Activated naive CD4-positive, alpha-beta T cell treated with anti-CD3 and anti-CD28 coated beads, Interleukin-2, amount 10 ng/mL, durations not matched to agents 7 days and 5 days (primary cell): ENCODE measurements at places on chromosomes 7 and 10.

DNA sequence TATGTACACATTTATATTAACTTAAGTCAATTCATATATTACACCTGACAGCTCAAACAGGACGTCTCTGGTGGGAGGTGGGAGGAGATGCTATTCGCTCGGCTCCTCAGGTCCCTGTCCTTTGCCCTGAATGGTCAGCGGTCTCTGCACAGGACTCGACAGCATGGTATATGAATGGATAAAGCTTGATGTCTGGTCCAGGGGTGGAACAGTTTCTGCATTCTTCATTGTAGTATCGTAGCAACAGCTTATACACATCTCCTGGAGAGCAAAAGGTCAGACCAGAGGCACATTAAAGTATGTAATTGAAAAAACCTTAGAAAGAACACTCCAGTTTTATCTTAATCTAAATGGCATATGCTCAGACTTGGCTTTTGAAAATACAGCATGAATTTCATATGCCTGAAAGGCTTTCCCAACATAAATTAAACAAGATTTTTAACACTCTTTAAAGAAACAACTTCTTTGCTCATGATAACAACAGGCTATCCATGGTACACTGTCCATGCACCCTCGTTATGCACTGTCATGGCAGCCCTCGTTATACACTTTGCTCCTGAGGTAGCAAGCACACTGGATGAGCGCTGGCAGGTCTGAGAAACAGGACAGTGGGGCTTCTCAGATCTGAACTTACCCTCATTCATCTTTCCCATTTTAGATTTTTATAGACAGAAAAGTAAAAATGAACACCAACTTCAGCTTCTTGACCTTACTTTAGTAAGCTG is 57.3 kb upstream of the OGDHL start:
- no peak for DNase-seq

GRCh38 chr10:3009341-3009740 is 58.0 kb upstream of the PFKP start:
- DNase-seq = no peak

DNA sequence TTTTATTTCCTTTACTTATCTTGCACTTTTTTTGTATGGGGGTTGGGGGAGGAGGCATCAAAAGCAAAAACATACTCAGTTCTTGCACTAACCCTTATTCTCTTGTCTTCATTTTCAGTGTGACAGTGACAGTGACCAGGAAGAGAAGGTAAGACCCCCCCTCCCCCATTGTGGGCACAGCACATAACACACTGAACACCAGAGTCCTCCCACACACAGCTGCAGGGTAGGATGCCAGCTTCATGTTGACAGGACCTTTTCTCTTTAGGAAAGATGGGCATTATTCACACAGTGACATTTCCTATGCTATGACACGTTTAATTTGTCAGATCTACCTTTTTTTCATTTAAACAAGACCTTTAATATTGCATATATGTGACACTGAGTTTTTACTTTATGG is 696.3 kb upstream of the GALNT17 start:
- no peak for DNase-seq

GRCh38 chr10:94085288-94085687 is 91.6 kb downstream of the PLCE1 start:
- no peak for DNase-seq

DNA sequence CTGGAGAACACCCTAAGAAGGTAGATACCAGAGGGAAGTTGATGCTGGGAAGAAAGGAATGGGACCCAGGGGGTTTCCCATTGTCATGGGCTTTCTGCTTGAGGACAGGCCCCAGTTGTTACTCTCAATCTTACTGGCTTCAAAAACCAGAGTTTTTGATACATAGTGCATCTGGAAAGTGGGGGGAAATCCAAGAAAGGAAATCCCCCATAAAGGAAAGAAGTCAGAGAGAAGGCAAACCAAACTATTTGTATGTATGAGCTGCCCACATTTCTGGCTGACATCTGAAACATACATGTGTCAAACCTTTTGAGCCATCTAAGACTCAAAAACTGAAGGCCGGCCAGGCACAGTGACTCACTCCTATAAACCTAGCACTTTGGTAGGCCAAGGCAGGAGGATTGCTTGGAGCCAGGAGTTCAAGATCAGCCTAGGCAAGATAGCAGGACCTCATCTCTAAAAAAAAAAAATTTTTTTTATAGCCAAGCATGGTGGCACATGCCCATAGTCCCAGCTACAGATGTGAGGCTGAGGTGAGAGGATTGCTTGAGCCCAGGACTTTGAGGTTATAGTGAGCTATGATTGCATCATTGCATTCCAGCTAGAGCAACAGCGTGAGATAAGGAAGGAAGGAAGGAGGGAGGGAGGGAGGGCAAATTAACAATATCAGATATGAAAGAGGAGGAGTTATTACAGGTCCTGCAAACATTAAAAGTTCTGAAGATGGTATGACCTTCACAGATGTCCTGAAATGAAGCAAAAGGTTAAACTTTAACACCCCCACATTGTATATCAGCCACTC is 6.7 kb upstream of the COA1 start:
- DNase-seq = no peak

DNA sequence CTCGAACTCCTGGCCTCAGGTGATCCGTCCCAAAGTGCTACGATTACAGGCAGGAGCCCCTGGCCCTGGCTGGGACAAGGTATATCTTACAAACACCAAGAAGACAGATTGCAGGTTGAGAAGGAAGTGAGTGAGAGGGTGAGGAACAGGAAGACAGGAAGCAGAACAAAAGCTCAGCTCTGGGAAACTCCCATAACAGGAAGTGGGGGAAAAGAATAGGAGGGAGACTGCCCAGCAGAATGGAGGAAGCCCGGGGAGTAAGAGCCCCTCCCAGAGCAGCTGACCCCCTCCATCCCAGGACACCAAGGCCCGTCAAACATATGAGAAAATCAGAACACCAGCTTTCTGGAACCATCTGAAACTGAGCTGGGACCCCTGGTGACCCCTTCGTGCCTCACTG is 2.9 kb downstream of the TECPR1 start:
- DNase-seq = no peak

DNA sequence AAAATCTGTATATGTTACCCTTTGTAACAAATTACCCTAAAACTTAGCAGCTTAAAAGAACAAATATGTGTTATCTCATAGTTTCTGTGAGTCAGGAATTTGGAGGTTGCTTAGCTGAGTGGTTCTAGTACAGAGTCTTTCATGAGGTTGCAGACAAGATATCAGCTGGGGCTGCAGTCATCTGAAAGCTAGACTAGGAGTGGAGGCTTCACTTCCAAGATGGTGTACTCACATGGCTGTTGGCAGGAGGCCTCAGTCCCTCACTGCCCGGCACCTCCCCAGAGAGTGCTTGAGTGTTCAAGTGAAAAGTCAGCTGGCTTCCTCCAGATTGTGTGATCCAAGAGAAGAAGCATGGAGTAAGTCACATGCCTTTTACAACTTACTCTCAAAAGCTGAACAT is 16.9 kb upstream of the GGCT start:
- no peak for DNase-seq

- no peak for DNase-seq
Observed at GRCh38 chr7:1758028-1758858, 88.2 kb downstream of the ELFN1 start.

DNA sequence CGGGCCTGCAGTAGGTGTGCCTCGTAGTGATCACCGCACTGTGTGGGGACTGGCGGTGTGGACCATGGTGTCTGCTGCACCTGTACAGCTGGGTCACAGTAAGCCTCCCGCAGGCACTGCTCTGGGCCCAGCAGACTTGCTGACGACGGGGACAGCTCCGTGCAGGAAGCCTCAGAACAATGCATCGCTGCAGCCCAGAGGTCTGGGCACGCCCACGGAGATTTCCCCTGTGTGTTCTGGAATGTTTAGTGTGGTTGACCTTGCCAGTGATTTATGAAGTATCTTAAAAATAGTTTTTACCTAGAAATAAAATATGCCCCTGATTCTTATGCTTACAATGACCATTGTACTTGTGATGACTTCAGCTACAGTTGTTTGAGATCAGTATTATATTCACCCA is 59.1 kb upstream of the ZNF32 start:
- no peak for DNase-seq

- no peak for DNase-seq
Observed at GRCh38 chr7:44218418-44219201, 17.8 kb downstream of the YKT6 start.

- no peak for DNase-seq
Observed at GRCh38 chr7:27163288-27164044, 1.9 kb downstream of the HOXA9 start.

DNA sequence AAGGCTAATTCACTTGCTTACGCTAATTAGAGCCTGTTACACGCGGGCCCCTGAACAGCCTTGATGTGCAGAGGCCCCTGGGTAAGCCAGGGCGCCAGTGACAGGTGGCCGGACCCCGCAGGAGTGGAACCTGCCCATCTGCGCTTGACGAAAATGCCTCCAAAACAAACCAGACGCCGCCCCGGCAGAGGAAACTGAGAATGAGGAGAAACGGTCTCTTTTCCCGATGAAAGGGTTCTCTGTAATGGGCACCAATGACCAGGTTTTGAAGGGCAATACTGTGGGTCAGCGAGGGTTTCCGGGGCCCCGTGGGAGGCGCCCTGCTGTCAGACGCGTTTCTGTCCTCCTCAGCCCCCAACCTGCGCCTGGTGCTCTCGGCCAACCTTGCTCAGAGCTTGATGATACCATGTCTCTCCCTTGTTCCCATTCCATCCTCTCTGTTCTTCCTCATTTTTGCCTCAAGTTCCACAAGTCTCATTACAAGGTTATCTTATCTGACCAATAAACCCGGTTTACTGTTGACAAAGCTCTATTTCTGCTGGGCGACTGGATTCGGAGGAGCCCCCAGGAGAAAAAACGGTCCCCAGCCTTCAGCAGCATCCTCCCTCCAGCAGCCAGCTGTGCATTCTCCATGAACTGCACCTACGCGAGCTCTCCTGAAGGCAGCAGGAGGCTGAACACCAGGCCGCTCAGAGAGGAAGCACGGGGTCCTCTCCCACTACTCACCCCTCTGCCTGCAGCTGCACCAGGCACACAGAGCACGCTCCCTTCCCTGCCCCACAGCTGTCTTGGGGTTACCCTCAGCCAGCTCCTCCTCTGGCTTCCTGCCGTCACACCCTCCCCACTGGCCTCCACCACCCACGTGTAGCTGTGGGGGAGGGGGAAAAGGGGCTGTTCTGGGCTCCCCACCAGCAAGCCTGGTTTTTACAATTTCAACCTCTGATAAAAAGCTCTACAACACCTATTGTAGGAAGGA is 202.0 kb downstream of the MAD1L1 start:
- DNase-seq = peak; percentile 45

DNA sequence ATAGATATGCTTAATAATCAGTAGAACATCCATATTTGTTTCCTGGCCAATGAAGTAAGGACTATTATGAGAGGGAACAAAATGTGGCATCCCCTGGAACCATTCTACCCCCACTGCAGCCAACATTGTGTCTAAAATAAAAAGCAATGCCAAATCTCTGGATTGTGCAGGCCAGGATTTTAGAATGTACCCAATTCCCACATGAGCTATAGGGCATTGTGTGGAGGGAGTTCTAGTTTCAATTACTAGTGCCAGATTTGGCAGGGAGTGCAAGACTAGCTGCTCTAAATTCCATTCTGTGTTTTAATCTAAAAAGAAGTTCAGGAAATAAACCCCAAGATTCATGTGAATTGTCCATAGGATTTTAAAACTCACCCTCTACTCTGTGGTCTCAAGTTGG is 112.3 kb downstream of the HGF start:
- no peak for DNase-seq

DNA sequence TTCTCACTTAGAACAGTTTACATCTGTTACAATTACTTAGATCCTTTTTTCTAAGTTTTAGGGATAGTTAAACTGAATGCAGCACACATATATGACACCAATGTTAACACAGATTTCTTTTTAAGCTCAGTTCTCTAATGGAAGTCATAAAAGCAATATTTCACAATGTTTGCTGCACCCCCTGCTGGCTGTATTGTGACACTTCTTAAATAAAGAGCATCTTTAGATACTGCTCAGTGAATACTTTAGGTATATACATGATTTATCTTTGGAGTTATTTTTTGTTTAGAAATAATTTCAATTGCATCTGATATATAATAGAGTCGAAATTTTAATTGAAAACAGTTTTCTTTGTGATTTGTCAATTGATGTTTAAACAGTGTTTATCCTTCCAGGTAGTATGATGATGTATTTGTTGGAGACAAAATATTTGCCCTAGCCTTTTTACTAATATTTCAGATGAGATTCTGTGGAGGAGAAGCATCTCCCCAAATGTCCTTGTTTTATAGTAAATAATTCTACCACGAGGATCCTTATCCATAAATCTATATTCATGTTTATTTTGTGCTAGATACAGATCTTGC is 174.4 kb downstream of the ST7 start:
- DNase-seq = peak; percentile 68

DNA sequence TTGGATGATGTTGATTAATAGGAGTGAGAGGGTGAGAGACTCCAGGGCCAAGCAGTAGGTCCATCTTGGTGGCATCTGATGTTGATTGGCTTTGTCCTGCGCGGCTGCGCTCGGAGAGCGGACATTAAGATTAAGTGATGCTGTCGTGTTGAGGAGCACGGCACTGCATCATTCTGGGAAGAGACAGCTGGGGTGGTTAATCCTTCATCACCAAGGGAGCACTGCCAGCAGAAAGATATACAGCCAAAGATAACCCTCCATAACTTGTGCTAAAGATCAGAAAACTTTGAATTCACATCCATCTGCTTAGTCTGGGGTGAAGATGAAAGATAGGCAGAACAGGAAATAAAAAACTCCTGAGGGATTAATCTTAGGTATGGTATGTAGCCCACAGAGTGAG is 208.3 kb downstream of the LRMDA start:
- no peak for DNase-seq

GRCh38 chr10:78923647-78924318 is 145.0 kb upstream of the ZMIZ1 start:
- no peak for DNase-seq

DNA sequence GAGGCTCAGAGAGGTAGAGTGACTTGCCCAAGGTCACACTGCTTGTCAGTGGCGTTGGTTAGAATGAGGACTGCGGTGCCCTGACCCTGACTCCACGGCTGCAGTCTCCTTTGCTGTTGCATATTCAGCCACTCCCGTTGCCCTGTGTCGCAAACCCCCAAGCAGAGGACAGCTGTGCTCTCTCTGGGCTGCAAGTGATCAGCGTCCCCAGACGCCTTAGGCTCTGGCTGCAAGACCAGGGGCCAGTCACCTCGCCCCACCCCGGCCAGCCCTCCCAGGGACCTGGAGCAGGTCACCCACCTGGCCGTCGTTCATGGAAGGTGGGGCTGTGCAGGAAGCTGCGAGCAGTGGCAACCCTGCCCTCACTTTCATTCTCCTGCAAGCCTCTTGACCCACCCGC is 51.7 kb upstream of the NANOS1 start:
- DNase-seq = no peak

DNA sequence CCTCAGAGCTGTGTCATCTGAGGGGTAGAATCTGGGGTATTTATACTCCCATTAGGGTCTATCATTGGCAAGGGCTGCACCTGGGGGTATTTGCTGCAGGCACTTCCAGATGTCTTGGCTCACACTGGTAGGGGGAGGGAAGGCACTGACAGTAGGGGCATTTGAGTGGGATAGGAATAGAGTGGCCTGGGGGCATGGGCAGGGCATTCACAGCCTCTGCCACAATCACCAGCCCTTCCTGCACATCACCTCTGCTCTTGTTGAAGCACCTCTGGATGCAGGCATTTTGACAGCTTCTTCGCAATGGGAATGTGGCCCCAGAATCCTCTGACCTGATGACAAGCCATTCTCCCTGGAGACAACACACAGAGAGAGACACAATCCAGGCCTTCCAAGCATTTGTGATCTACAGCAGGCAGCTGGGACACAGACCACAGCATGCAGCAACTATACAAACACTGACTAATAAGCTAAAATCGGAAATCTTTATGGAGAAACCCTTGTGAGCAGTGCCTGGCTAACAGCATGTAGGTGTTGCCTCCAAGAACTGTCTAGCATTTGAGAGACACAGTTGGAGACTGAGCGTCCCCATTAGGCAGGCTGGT is 178.5 kb downstream of the KCNMA1 start:
- DNase-seq = no peak
